GM06990 (cell line): ENCODE measurements at places on chromosomes 7 and 10.

DNA sequence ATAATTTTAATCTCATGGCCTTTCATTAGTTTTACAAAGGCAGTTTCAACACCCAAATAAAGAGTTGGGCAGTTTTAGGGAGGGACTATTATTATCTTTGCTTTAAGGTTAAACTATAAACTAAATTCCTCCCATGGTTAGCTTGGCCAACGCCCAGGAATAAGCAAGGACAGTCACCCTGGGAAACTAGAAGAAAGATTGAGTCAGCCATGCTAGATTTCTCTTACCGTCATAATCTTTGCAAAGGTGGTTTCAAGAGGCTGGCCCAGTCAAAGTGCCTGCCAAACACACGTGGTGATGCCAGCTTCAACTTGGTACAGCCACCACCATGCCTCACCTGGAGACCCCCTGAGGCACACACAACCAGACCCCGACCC lies 317.4 kb upstream of the SP8 start:
- no peak for DNase-seq

- DNase-seq: no peak
These were observed 464.5 kb upstream of the ZMIZ1 start for GRCh38 chr10:78604286-78604685.

GRCh38 chr7:130948822-130949221 lies 214.8 kb upstream of the KLF14 start:
- DNase-seq: no peak

DNA sequence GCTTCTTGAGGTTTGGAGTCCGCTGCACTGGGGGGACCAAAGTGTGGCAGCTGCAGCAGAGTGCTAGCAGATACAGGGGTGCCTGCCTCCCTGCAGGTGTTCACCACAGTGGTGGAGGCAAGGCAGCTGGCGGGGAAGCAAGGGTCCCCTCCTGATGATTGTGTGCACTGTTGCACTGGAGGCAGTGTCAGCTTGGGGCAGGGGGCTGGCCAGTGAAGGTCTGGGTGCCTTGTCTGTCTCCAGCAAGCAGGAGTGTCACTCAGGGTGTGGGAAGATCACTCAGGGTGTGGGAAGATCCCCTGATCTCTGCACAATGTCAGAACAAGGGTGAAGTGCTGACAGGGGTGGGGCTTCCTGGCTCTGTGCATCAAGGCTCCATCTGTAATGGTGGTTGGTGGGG lies 36.3 kb upstream of the PPP1R3A start:
- no peak for DNase-seq

GRCh38 chr10:58152673-58153263 lies 114.9 kb downstream of the IPMK start:
- no peak for DNase-seq

DNA sequence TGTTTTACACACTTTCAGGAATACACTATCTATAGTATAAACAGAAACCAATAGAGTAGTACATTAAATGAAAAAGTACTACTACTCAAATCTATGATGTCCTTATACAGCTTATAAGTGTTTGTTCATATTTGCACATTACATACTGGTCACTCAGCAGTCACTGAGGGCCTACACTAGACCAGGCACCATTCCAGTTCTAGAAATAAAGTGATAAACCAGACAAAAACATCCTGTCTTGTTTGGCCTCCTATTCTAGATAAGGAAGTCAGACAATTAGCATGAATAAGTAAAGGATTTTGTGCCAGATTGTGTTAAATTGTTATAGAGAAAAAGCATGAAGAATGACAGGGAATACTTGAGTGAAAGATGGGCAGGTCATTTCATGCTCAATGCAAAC lies 219.0 kb downstream of the CRPPA start:
- no peak for DNase-seq

DNA sequence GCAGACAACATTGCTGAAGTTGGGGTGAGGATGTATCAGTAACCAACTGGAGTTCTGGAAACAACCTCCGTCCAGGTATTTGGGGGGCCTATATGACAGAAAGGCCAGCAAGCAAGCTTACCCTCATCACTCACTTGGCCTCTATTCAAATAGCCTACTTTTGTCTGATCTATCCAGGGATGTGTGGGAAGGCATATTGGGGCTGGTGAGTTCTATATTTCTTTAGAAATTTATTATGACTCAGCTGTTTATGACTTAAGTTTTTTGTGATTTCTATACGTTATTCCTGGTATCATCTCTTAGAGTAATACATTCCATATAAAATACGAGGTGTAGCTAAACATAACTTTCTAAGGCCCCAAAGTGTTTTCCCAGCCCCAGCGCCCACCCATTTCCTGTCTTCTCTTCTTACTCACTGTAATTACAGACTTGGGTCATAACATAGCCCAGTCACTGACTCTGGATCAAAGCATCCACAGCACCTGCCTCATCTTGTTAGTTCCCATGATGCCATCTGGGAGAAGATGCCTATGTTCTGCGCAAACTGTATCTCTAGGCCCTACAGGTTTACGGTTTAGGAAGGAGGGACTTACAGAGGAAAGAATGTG lies 18.1 kb downstream of the GARS1 start:
- no peak for DNase-seq

DNA sequence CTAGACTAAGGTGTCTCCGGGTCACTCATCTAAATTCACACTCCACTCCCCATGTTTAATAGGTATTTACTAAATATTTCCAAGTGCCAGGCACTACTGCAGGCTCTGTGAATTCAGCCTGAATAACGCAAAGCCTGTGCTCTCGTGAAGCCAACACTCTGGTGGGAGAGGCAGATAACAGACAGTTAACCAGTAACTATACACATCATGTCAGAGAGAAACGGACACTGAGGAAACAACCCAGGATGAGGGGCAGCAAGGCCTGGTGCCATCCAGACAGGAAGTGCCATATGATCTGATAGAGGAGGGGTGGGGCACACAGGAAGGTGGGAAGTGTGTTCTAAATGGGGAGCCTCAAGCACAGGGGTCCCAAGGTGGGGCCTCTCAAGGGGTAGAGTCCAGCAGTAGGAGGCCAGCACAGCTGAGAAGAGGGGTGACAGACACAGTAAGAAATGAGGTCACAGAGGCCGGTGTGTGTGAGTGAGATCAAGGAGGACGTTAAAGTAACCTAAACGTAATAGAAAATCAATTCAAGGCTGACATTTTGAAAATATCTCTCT lies 85.3 kb downstream of the LARP4B start:
- DNase-seq: no peak

GRCh38 chr10:97975598-97975997 lies 54.8 kb downstream of the CRTAC1 start:
- DNase-seq: no peak

DNA sequence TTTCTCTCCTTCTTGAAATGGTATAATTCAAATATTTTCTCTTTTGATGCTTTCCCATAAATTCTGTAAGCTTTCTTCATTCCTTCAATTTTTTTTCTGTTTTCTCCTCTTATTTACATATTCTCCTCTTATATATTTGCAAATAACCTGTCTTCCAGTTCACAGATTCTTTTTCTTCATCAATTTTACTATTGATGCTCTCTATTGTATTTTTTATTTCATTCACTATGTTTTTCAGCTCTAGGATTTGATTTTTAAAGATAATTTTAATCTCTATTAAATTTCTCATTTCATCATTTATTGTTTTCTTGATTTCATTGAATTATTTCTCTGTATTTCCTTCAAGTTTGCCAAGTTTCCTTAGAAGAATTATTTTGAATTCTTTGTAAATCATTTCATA lies 54.0 kb upstream of the PRPS1L1 start:
- DNase-seq: no peak

- DNase-seq: peak; percentile 84
These were observed 21.2 kb downstream of the ATP6V1F start for GRCh38 chr7:128883622-128884448.

DNA sequence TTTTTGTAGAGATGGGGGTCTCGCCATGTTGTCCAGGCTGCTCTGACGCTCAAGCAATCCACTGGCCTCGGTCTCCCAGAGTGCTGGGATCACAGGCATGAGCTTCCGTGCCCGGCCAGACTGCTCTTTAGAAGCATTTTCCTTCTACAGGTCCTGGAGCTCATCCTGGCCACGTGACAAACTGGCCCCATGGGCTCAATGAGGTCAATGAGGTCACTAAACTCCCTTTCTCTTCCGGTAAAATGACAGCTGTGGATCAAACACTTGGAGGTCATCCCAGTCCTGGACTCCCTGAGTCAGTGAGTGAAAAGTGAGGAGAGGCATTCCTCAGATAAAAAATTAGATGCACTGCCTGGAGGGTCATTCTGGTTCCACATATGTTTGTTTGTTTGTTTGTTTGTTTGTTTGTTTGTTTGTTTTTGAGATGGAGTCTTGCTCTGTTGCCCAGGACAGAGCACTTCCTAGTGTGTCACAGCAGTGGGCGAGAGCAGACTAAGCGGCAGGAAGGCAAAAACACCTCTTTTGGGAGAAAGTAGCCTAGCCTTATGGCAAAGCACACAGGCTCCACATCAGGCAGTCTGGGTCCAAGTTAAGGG lies 134.9 kb downstream of the TNS3 start:
- DNase-seq: no peak

DNA sequence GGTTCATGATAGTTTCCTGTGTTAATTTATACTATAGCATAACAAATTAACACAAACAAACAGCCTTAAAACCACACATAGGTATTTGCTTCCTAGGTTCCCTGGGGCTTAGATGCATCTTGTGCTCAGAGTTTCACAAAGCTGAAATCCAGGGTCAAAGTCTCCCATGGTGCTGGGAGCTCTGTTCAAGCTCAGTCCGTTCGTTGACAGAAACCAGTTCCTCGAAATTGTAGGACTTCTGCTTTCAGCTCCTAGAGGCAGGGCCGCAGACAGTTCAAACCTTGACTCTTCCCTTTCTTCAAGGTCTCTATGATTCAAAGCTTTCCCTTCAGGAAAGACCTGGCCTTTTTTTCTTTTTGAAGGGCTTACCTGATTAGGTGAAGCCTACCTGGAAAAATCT lies 90.5 kb downstream of the VSTM2A start:
- DNase-seq: no peak

GRCh38 chr10:105466521-105466920 lies 825.4 kb downstream of the SORCS3 start:
- DNase-seq: no peak

- no peak for DNase-seq
These were observed 336.0 kb upstream of the IGFBP3 start for GRCh38 chr7:46256870-46257661.

- no peak for DNase-seq
These were observed 69.6 kb downstream of the PARP12 start for GRCh38 chr7:139993169-139993568.

DNA sequence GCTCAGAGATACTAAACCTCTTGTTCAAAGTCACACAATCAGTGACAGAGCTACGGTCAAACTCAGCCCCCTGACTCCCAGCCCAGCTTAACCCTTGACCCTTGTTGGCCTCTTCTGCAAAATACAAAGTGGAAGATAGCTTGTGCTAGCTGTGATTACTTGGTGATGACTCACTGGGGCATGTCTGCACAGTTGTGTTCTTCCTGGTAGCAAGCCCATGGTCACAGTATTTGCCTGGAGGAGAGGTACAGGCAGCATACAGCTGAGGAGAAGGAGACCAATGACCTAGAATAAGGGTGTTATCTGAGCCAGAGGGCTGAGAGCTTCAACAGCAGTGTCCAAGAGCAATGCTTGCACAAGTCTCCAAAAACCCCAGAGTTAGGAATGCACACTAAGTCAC lies 5.7 kb upstream of the HSPA12A start:
- DNase-seq: no peak

GRCh38 chr10:13183625-13184024 lies 22.3 kb downstream of the MCM10 start:
- DNase-seq: peak; percentile 46

DNA sequence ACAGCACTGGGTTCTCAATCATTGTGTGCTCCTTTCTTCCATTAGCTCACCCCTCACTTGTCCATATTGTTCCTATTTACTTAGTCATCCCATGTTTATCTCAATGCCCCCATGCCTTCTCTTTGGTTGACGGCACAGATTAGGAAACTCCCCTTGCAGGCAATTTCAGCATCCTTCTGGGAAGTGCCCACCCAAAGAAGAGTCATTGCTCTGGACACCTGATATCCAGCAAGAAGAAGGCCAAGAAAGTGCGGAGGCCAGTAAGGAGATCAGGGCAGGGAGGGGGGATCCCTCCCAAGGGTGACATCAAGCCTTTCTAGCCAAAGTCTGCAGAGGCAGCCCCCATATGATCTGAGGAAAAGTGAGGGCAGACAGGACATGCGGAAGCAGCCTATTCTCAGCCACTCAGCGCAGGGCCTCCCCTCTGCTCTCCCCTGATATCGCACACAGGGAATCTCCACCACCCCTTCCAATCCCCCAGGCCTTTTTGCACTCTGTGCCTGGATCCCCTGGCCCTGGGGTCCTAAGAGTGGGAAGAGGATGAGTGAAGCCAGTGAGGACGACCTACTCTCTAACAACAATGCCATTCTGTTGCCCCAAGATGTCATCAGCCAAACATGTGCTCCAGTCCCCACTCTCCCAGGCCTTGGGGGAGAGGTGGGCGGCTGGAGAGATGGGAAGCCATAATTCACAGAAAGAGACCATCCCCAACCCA lies 1.8 kb downstream of the TRPV6 start:
- no peak for DNase-seq

GRCh38 chr10:116104210-116104932 lies 168.6 kb downstream of the GFRA1 start:
- no peak for DNase-seq

- no peak for DNase-seq
These were observed 45.5 kb upstream of the VKORC1L1 start for GRCh38 chr7:65827366-65827765.

- DNase-seq: peak; percentile 51
These were observed 1.6 kb downstream of the ADCK2 start for GRCh38 chr7:140674356-140674800.

- DNase-seq: no peak
These were observed 228.8 kb downstream of the PTEN start for GRCh38 chr10:88092265-88092664.

DNA sequence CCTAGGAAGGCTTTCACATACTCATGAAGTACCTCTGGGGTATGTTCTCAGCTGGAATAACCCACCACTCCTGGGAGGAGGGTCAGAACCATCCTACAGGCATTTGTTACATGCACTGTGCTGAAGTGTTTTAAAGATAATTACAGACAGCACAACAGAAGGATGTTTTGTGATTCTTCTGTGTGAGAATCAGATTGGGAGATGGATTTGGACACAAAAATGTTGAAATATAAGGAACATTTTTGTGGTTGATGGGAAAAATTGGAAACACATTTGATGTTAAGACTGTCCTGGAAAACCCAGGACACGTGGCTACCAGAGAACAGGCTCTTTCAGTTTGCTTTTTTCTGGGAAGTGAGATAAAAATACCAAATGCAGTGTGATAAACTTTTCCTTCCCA lies 61.4 kb downstream of the BICC1 start:
- no peak for DNase-seq

DNA sequence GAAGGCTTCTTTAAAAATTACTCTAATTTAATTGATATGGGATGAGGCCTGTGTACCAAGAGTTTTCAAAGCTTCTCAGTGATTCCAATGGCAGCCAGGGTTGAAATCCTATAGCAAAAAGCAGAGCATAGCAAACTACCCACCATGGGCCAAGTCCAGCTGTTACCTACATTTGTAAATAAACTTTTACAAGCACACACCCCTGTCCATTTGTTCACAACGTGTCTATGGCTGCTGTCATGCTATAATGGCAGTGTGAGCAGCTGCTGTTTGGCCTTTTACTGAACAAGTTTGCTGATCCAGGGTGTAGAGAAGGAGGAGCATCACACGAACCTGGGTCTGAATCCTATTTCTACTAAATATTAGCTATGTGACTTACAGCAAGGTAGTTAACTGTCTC lies 50.0 kb downstream of the NPY start:
- DNase-seq: no peak
